ENCODE measurements at places on chromosomes 3 and 15.
A peak's percentile ranks its signal among the peaks of the same experiment; 100 is the strongest.

GRCh38 chr3:37892927-37893600 is 31.4 kb downstream of the CTDSPL start:
- no peak for DNase-seq

GRCh38 chr15:37900326-37901221 is 33.9 kb upstream of the TMCO5A start:
- no peak for DNase-seq

DNA sequence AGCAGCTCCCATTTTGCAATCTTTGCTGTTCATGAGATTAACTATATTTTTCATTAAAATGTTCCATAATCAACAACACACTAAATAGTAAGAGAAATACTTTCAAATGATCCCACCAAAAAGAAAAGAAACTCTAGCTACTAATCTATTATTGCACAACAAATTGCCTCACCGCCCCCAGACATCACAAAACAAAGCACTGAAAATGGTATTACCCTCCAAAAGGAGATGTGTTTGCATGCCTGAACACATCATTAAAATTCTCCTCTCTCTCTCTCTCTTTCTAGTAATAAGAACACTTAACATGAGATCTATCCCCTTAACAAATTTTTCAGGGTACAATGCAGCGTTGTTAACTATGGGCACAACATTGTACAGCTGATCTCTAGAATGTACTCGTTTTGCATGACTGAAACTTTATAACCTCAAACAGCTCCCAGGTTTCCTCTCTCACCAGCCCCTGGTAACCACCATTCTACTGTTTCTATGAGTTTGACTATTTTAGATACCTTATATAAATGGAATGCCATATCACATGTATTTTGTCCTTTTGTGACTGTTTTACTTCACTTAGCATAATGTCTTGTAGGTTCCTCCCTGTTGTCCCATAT is 33.1 kb downstream of the WNT5A start:
- no peak for DNase-seq

DNA sequence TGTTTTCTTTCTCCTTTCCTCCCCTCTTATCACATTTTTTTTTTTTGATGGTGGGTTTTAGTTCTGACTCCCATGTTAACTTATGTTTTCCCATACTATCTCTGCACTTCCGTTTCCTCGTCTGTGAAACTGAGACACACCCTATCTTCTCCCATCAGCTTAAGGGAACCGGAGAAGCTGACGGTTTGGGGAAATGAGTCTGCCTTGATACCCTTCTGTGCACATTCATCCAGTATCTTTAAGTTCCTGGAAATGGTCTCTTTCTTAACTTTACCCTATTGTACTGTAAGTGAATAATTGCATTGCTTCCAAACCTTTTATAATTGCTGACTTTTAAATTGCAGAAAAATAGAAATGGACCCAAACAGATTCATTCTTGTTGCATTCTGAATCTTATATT is 26.2 kb upstream of the CFAP161 start:
- DNase-seq = no peak

- DNase-seq = no peak
These were observed 283.9 kb downstream of the GRM7 start for GRCh38 chr3:7144697-7145308.

GRCh38 chr3:106795553-106795952 is 581.7 kb upstream of the CCDC54 start:
- no peak for DNase-seq

DNA sequence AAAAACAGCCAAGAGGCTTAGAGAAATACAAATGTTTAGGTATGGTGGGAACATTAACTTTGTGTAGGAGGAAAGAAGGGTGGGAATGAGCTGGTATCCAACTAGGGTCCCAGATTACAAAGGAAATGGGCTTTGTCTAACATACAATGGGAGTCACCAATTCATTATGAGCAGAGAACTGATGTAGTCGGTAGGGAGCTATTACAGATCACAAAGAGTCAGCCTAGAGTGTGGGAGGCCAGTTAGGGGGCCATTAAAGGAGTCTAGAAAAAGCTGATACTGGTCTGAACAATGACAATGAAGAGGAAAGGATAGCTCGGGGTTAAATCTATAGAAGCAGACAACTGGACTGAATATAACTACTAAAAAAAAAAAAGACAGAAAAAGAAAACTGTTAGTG is 15.5 kb downstream of the ANO10 start:
- DNase-seq = no peak

DNA sequence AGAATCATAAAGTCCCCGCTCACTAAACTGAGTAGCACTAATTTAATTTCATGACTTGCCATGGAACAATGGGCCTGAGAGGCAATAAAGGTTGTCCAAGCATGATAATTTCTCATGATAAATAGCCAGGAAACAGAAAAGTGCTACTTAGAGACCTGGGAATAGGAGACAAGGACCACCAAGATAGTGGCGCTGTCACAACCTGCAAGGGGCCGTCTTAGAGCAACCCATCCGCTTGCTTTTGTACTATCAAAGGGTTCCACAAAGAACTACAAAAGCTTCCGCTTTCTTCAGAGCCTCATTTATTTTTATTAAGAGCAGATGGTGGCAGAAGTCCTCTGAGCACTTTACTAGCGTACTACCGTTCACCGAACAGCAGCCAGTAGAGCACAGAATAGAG is 421.7 kb upstream of the GRM7 start:
- DNase-seq = no peak

- no peak for DNase-seq
These were observed 91.9 kb downstream of the RORA start for GRCh38 chr15:61137105-61137792.

GRCh38 chr15:85615930-85616329 is 178.8 kb downstream of the KLHL25 start:
- peak; percentile 11 for DNase-seq

GRCh38 chr3:156787001-156787400 is 39.2 kb upstream of the LEKR1 start:
- peak; percentile 29 for DNase-seq

- DNase-seq = no peak
These were observed 38.6 kb downstream of the SUCNR1 start for GRCh38 chr3:151912028-151912427.

- no peak for DNase-seq
These were observed 3.5 kb downstream of the EIF4A2 start for GRCh38 chr3:186786922-186787321.

DNA sequence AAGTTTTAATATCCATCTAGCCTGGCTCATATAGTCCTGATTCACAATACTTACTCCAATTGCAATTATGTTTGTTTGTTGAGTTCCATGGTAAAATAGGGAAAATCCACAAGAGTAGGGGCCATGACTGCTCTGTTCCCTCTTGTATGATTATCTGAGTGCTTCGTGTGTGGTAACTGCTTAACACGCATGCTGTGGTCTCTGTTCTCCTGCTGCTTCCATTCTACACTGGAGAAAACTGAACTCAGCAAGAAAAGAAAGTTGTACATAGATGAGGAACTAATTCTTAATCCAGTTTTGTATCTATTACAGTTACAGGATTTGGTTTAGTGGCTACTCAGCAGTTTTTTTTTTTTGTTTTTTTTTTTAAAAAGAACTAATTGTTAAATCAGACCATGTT is 223.0 kb upstream of the SATB1 start:
- DNase-seq = no peak

DNA sequence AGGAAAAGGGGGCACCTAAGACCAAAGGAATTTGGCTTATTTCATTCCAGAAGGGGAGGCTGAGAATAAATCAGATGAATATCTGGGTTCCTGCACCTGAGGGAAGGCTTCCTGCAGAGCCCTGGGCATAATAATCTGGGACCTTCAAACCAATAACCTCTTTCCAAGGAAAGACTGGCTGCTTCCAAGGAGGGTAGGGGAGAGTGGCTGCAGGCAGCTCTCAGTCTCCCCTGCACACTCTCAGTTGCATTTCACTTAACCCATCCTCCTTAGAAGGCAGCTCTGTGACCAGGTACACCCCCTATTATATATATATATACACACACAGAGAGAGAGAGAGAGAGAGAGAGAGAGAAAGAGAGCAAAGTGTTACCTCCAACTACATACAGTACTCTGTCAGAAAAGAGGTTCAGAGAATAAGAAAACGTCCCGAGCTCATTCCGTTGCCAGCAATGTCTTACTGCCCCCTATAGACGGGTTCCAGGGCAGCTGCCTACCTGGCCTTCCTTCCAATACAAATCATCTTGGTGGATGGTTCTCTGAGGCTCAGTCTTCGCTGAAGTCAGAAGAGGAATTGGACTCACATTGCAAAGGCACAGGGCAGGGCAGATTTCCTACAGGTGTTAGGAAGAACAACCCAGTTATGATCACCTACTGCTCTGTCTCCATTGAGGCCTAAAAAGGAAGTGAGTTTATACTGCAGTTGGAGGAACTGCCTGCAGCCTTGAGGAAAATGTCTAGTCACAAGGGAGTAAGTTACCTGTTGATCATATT is 26.1 kb downstream of the CAPN3 start:
- DNase-seq = no peak

DNA sequence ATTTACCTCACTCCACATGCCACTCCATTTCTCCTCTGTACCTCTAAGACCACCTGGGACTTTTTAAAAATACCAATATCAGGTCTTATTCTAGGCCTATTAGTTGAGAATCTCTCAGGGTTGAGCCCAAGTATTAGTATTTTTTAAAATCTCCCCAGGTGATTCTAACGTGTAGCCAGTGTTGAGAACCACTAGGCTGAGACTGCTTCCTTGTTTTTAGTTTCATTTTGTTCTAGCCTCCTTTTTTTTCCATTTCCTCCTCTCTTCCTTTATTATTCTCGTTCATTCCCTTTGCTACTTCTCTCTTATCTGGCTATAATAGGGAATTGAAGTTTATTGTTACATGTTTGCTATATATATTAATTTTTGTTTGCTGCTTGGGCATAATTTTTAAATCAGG is 217.8 kb upstream of the CD96 start:
- DNase-seq = no peak

GRCh38 chr15:62105266-62105665 is 38.5 kb downstream of the C2CD4A start:
- no peak for DNase-seq

DNA sequence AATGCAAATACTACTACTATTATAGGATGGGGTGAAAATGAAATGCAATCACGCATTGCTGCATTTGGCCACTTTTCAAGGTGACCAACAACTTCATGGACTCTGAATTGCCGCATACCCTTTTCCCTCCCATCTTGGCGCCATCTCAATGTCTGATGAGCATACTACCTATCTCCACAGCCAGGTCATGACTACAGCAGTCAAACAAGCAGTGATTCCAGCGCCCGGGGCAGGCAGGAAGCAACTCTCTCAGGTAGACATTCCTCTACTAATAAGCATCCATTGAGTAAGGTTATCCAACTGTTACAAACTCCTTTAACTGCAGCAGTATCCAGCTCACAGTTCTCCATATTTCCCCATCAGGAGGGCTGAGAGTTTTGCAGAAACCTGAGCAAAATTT is 155.4 kb downstream of the ADAMTS17 start:
- DNase-seq = no peak

DNA sequence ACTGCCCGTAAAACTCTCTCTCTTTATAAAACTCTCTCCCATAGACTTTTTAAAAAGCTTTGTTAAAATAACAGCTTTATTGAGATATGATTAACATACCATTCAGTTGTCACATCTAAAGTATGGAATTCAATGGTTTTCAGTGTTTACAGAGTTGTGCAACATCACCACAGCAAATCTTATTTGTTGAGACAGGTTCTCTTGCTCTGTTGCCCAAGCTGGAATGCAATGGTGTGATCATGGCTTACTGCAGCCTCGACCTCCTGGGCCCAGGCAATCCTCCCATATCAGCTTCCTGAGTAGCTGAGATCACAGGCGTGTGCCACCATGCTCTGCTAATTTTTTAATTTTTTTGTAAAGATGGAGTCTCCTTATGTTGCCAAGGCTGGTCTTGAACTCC is 35.9 kb upstream of the TRAK1 start:
- DNase-seq = no peak

GRCh38 chr3:81974751-81975150 is 213.3 kb upstream of the GBE1 start:
- no peak for DNase-seq

DNA sequence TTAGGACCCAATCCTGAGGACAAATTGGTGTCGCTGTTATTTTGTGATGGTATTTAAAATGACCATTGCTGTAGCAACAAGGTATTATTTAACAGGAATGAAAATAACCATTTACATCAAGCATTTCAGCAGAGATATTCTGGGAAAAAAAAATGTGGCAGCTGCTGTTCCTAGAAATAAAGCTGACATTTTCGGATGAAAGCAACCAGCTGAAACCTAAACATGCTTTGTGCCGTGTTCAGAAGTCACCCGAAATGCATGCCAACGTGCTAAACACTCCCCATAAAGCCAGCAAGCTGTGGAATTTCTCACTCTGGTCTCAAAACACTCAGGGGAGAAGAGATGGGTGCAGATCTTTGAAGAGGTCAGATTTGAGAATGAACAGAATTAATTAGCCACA is 31.5 kb upstream of the TAFA4 start:
- no peak for DNase-seq

GRCh38 chr15:44718927-44719292 is 7.6 kb downstream of the B2M start:
- DNase-seq = no peak

GRCh38 chr15:95409626-95410310 is 920.7 kb upstream of the NR2F2 start:
- DNase-seq = no peak

DNA sequence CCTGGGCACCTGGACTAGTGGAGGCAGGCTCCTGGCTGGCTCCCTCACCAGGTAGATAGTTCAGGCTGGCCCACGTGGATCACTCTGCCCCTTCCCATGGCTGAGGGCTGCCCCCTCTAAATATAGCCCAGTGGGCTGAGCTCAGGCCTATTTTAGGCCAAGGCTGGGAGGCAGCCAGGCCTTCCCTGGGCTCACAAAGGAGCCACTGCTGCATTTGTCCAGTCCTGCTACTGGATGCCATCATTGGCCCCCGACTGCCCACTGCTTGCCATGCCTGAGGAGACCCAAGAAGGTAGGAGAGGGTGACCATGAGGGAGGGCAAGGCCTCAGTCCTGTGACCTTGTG is at the start of gene LSMEM2:
LSMEM2 (plus strand) TSS at position 208 of the 345 bp plus-strand sequence; CDS start at position 235, 27 bp downstream.
- DNase-seq = no peak

GRCh38 chr3:40045051-40045450 is 235.6 kb downstream of the MYRIP start:
- DNase-seq = no peak

- DNase-seq = no peak
These were observed 1014.7 kb upstream of the CFAP20DC start for GRCh38 chr3:60064210-60065178.

DNA sequence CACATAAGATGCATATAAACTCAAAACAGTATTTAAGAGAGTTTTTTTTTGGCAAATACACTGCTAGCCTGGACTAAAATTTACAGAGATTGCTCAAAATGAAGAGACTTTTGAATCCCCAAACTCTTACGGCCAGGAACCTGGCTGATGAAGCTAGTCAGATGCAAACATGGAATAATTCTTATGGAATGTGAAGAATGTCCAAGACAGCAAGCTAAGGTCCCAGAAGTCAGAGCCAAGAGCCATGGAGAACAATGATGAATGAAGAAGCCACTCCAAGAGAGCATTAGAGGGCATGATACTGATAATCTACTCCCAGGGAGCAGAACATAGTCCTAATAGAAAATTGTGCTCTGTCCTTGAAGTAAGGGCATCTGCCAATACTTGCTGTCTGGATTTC is 705.5 kb downstream of the DIPK2A start:
- no peak for DNase-seq
